PC-9 (cell line): ENCODE measurements at places on chromosomes 6 and 20.
A peak's percentile ranks its signal among the peaks of the same experiment; 100 is the strongest.

DNA sequence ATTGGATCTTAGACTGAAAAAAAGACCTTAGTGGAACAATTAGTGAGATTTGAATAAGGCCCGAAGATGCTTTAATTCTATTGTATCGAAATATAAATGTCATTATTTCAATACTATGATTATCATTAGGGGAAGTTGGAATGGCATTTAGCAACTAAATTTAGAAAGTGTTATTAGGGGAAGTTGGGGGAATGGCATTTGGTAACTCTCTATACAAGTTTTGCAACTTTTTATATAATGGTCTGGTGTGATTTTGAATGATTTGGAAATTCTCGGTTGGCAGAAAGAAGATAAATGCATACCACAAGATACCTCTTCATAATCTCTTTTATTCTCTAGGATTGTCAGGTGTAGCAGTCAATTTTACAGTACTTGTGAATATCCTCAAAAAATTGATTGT lies 49.2 kb downstream of the RNF144B start:
- no peak for DNase-seq

DNA sequence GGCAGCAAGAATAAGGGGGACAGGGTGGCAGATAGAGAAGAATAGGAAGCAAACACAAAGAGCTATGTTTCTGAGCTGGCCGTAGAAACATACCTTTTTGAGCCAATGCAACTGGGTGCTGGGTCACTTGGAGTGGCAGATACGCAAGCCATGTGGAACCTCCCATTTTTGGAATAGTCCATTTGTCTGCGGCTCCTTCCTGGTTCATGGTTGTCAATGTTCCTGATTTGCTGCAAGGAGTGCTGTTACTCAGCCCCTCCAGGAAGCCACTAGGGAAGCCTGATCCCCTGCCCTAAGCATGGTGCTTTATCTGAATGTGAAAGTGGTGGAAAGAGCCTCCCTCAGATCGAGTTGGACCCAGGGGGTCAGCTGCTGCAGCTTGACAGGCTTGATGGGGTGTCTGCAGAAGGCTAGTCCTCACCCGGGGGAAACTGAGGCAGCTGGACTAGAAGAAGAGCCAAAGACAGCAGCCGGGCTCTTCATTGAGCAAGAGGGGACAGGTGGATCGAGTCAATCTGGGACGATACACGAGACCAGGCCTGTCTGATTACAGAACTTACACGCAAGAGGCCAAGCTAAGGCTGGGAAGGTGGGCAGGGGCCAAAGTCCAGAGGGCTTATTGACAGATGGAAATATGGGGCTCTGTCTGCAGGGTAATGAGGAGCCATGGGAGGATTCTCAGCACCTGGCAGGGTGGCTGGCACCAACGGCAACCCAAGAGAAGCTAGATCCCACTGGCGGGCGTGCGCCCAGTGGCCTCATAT lies 57.4 kb upstream of the CTNNBL1 start:
- no peak for DNase-seq

DNA sequence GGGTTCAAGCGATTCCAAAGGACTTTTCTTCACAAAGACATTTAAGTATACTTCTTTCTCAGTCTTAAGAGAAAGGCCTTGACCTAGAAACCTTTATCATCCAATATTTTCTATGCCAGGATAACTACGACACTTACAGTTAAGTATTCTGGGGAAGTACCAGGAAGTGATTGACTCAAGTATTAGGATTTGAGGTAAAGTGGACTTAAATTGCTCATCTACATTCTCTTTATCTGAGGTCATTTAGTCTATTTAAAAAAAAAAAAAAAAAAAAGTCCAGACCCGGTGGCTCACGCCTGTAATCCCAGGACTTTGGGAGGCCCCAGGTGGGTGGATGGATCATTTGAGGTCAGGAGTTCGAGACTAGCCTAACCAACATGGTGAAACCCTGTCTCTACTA lies 114.7 kb downstream of the ZFAND3 start:
- DNase-seq: no peak

- no peak for DNase-seq
Observed at GRCh38 chr6:47579040-47579439, 101.5 kb downstream of the CD2AP start.

DNA sequence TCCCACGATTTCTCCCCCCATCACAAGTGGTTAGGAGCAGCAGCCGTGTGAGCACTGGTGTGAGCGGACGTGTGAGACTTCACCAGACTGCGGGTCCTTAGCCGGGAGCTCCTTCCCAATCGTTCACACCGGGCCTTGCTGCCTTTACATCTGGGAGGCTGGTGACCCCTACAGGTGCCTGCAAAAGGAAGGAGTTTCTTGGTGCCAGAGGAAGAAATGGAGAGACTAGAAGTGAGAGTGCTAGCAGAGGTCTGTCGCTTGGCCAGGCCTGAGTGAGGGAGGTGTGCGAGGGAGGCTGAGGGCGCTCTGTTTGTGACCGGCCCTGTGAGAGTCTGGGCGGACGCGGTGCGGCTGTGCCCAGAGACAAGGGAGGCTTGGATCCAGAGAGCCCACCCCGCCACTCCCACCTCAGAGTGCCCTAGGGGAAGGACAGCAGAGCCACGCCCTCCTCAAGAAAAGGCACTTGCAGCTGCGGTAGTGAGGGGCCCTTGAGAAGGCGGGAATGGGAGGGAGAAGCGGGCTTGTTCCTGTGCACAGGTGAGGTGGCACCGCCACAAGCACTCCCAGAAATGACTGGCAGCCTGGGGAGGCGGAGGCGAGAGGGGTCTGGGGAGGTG lies 10.0 kb upstream of the ARMC2 start:
- DNase-seq: peak; percentile 13

- DNase-seq: no peak
Observed at GRCh38 chr6:130520221-130520620, 154.4 kb downstream of the TMEM200A start.

DNA sequence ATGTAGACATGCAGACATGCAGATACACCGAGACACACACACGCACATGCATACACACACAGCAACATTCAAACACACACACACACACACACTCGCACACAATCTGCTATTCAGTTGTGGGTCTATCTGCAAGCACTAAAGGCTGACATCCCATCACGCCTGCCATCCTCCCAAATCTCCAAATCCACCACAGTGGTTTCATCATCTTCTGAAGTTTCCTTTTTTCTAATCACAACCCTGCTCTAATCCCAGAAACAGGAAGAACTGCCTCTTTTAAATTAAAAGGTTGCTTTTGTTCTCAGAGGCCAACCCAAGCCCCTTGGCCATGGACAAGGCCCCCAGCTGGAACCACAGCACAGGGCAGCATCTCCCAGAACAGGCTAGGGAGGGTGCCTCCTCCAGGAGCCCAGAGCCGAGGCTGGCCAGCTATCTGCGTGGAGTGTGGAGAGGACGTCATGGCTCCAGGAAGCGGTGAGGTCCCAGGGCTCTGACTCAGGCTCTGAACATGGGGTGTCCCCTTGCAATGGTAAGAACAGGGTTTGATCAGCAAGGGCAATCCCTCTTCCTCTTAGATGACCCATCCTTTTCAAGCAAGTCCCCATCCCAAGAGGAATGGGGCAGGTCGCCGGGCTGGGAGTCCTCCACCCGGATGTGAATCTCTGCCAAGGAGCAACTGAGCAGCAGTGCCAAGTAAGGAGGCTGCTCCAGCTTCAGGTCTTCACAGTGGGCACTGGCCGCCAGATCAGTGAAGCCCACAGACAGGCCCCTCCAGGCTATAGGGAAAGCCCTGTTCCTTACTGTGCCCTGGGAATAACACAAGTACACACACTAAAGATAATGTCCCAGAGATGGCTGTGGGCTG lies 14.7 kb downstream of the FOXF2 start:
- DNase-seq: no peak

- no peak for DNase-seq
Observed at GRCh38 chr6:132604635-132605152, 15.2 kb upstream of the TAAR5 start.

- DNase-seq: no peak
Observed at GRCh38 chr6:148907573-148907972, 160.7 kb downstream of the UST start.

- no peak for DNase-seq
Observed at GRCh38 chr6:53702316-53702715, 36.8 kb upstream of the KLHL31 start.
